ENCODE measurements at places on chromosomes 2 and 18. TPM values are rescaled to one million over a fixed set of nuclear protein-coding genes. Genes with fewer than 3 reads are reported as not detected.

Gene ERBB4
- 44.8 TPM for polyA plus RNA-seq

DNA sequence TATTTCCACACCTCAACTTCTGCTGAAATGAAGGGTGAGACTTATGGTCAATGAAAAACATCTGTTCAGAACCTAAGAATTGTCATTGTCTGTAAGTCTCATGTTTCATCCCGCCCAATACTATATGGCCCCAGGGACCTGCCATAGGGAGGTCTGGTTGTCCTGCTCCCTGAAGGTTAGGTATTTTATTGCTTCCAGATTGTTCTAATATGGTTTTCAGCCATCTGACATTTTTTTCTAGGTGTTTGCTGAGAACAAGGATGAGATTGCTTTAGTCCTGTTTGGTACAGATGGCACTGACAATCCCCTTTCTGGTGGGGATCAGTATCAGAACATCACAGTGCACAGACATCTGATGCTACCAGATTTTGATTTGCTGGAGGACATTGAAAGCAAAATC lies 7.3 kb downstream of the XRCC5 start:
- no peak for DNase-seq

DNA sequence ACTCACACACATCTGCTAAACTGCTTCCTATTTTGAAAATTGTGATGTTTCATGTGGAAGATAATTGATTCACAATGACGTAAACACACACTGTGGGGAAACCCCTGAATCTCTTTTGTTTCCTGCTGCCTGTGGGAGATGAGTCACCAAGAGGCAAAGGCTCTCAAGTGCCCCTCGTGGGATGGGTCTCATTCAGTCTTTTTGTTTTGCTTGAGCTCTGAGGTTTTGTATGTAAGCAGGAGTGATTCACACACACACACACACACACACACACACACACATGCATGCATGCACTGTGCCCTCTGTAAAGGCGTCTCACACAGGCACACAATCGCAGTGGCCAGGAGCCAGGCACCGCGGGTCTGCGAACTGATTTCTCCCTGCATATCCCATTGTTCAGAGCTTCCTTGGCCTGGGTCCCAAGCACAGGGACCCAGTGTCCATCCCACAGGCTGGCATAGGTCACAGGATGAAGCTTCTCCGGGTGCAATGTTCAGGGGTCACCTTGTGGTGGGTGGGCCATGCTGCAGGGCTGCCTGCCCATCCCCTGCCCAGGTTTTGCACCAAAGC lies 12.1 kb upstream of the ARHGEF4 start:
- DNase-seq, result no peak

Gene TBR1
- 0.04 TPM for polyA plus RNA-seq

DNA sequence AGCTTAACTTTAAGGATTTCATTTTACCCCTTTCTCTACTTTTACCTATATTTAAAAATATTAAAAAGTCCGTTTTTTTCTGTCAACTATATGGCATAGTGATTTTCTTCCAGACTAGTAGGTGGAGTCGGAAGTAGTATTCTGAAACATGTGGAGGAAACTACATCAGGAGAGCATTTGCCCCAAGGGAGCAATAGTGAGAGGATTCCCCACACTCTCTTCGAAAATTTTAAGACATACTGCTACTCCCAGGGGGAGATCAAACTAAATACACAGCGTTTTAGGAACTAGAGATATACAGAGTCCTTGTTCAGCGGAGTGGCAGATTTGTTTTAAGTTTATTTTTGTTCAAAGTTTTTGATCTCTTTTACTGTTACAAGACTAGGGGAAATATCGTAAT lies 40.6 kb downstream of the METAP1D start:
- no peak for DNase-seq

Gene ASB18
- not detected for polyA plus RNA-seq

Gene AGXT
- polyA plus RNA-seq, result 0.21 TPM

GRCh38 chr2:152303951-152304350 lies 31.0 kb upstream of the FMNL2 start:
- no peak for DNase-seq

Gene ASTL
- polyA plus RNA-seq, result 0.23 TPM

GRCh38 chr2:237491515-237492118 lies 4.6 kb downstream of the MLPH start:
- DNase-seq, result no peak

DNA sequence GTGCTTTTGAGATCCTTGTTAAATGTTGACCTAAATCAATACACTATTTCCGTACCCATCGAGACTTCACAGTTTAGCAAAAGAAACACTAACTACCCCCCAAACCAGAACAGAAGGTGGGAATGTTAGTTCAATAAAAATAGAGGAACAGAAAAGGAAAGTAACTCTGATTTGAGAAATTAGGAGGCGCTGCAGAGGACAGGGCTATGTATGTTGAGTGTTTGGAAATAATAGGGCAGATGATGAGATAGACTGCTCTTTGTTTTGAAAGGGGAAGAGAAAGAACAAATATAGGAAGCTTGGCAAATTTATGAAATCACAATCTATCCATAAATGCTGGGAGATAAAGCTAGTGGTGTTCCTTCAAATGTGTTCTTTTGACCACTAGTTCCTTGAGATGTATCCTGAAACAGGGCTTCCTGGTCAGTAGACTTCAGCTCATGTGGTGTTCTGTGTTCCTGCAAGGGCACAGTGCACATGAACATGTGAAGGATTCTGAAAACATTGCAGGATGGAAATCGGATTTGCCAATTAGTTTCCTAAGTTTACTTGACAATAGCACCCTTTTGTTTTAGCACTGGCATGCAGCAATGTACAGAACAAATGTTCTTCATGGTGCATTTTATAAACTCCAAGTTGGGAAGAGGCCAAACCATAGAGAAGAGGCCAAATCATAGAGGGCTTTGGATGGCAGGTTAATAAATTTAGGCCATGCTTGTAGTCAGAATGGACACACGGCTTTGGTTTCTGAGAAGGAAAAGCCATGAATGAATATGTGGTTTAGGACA lies 39.8 kb downstream of the RHBDD1 start:
- no peak for DNase-seq
